ENCODE measurements at places on chromosomes 5 and 9.

DNA sequence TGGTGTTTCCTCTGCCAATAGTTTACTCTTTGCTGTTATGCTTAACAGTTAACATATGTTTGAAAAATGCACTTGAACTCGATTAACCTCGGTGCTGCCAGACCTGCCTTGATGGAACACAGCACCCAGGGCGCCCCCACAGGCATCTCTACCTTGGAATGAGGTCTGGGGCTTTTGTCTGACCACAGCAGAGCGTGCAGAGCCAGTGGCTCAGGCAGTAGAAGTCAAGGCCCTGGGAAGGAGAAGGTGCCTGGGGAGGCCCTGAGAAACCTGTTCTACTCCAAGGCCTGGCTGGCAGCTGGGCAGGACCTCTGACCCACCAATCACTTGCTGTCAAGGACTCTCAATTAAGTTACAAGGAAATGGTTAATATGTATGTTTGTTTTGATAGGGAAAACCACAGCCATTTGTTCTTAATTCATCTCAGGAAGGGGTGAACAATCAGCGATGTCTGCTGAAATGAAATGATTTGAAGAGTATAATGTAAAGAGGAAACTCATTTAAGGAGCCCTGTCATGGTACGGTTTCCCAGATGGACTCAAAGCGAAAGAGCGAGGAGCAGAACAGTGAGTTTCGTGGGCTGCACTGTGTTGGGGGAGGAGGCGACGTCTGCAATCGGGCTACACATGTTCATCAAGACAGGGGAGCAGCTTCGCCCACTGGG lies 21.9 kb downstream of the MACROH2A1 start:
- ATAC-seq = peak; percentile 65

- ATAC-seq = no peak
These were observed 22.5 kb upstream of the SNX18 start for GRCh38 chr5:54495027-54495426.

DNA sequence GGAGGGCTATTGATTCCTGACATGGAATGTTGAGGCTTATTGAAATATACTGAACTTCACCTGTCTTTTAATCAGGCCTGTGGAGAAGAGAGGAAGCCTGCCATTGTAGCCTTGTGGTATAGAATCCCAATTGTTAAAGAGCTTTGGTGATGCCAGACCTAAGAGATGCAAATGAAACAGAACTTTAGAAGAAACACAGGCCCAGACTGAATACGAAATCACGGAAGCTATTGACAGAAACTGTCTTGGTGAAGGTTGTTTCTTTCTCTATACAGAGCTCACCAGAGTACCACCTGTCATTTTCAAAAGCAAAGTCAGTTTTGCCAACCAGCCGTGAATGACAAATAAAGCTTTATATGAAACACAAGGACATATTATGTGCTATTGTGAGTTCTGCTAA lies 660.3 kb downstream of the ISL1 start:
- no peak for ATAC-seq

DNA sequence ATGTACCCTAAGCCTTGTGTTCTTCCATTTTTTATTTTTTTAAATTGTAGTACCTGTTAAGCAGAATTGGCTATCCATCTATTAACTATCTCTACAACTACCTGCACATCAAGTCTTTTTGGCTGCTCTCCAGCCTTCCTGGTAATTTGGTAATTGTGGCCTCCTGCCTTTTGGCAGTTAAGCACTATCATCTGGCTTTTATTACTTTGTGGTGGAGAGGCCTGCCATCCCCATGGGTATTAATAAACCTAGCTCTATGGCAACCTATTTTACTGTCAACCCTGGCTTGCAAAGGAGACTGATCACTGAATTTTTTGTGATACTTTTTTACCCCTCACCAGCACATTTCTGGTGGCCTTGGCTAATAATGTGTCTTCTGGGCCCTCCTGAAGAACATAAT lies 20.5 kb downstream of the SELENOP start:
- no peak for ATAC-seq

- no peak for ATAC-seq
These were observed 116.8 kb downstream of the MACIR start for GRCh38 chr5:103375350-103375749.

GRCh38 chr5:40165789-40166728 lies 513.7 kb upstream of the PTGER4 start:
- no peak for ATAC-seq

DNA sequence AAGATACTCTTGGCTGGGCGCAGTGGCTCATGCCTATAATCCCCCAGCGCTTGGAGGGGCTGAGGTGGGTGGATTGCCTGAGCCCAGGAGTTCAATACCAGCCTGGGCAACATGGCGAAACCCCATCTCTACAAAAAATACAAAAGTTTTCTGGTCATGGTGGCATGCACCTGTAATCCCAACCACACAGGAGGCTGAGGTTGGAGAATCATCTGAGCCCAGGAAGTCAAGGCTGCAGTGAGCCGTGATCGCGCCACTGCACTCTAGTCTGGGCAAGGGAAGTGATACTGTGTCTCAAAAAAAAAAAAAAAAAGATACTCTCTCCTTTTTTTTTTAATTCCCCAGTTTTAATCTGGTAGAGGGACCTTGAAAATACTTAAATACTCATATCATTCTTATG lies 15.0 kb downstream of the ANKRD33B start:
- no peak for ATAC-seq

DNA sequence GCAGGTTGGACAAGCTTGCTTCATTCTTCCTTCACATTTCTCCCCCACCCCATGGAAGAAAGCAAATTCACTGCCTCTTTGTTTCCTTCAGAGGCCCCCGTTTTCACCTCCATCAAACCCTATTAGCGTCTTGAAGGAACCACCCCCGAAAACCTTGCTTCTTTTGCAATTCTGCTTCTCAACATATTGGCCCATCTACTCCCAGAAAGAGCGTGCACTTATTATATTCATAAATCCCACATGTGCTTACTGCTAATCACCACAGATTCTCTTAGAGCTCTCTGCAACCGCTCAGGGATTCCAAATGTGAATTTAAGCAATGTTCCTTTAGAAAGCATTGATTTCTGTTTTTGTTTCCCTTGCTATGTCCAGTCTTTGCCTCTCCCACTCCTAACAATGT lies 1.1 kb downstream of the F2RL2 start:
- no peak for ATAC-seq

- ATAC-seq = no peak
These were observed 18.1 kb downstream of the IRX1 start for GRCh38 chr5:3613726-3614125.

GRCh38 chr5:78162253-78162862 lies 132.1 kb downstream of the AP3B1 start:
- no peak for ATAC-seq

DNA sequence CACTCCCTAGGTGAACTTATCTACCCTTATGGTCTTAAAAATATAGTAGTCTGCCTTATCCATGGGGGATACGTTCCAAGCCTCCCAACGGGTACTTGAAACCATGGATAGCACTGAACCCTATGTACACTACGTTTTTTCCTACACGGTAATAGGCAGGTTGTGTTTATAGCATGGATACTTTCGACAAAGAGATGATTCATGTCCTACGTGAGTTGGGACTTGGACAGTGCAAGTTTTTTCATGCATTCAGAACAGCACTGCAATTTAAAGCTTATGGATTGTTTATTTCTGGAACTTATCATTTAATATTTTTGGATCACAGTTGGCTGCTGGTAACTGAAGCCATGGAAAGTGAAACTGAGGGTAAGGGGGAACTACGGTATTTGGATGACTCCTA lies 88.1 kb downstream of the CNTLN start:
- ATAC-seq = peak; percentile 75

DNA sequence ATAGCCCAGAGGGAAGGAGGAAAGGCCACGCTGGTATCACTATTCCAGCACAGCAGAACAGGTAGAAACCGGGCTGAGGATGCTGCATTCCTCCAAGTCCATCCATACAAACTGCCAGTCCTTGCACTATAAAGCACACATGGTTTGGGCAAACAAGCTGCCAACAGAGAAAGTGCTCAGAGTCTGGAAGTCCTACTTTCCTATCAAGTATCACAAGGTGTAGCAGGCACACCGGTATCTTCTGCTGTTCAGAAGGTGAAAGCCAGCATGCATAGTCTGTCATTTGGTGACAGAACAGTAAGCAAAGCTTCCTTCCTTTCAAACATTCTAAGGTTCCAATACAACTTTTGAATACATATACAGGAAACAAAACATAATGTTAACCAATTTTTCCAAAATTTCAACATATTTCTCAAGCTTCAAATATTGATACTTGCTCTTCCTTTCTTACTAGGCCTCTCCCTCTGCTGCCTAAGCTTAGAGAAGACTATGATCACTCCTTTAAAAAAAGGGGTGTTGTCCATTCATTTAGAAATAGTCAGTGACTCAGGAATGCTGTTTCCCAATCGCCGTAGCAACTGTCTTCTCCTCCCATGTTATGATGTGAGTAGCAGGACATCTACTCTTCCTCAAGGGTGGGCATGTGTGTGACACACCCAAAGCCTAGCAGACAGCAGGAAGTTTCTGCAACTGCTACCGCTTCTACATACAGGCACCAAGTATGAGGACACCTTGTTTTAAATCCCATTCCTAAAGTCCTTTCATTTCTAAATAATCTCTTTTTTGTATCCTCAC lies 14.7 kb downstream of the DIAPH1 start:
- ATAC-seq = peak; percentile 99

DNA sequence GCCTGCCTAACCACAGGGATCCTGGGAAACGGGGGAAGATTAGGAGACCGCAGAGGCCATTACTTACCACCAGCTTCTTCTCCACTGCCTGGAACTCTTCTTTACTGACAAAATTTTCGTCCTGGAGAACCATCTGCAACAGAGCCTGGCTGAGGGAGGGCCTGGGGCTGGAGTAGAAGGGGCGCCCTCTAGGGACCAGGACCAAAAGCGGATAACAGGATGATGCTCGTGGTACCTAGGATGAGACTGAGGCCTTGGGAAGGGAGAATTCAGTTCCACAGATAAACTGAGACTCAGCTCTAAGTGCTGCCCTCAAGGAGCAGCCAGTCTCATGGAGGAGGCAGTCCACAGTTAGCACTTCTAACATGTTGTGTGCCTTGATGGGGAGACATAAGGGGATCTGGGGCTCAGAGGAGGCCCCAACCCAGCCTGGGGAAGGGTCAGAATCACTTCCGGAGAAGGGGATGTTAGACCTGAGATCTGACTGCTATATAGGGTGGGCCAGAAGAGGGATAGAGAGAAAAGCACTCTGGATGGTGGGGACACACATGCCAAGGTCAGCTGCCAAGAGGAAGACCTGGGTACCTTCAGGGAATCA lies 1.2 kb downstream of the SPATA24 start:
- ATAC-seq = no peak

DNA sequence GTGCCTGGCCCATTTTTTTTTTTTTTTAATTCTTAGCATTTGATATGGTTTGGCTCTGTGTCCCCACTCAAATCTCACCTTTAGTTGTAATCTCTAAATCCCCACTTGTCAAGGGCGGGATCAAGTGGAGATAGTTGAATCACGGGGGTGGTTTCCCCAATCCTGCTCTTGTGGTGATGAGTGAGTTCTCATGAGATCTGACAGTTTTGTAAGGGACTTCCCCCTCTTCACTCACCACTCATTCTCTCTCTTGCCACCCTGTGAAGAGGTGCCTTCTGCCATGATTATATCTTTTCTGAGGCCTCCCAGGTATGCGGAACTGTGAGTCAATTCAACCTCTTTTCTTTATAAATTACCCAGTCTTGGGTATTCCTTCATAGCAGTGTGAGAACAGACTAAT lies 27.2 kb downstream of the NDUFAF2 start:
- ATAC-seq = no peak

GRCh38 chr9:28770226-28770625 lies 1196.9 kb upstream of the C9orf72 start:
- no peak for ATAC-seq

DNA sequence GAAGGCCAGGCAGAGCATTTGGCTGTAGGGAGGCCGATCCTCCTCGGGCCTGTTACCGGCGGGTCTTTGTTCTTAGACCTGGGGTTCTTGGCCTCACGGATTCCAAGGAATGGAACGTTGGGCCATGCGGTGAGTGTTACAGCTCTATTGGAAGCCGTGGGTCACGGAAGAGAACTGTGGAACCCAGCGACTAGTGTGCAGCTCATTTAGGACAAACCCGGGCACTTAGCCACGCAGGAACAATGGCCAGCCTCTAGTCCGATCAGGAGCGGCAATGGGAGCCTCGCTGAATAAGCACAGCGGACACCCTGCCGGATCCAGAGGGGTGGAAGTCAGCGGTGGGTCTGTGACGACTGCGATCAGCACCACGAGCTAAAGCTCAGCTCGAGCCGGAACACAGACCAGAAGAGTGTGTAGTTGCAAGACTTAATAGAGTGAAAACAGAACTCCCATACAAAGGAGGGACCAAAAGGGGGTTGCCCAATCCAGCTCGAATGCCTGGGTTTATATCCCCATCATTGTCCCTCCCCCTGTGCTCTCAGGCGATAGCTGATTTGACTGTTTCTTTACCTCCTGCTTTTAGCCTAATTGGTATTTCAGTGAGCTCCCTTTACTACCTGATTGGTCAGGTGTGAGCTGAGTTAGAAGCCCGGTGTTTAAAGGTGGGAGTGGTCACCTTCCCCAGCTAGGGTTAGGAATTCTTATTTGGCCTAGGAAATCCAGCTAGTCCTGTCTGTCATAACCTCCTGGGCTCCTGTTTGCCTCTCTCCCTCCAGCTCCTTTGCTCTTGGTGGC lies 53.7 kb upstream of the RPL26L1 start:
- no peak for ATAC-seq

DNA sequence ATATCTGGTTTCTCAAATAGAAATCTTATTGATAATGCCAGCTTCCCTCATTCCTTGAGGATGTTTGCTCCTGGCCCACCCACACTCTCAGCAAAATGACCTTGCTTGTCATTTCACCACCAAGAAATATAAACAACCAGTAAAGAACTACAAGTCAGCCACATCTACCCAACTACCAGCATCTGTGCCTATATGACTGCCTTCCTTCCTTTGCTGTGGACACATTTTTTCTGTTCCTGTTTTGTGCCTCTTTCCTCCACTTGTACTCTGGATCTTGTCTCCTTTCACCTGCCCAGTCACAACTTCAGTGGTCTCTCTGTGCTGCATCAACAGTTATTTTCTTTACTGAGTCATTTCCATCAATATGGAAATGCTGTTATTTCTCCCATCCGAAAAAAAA lies 20.3 kb downstream of the KIF2A start:
- no peak for ATAC-seq

GRCh38 chr9:36499174-36499890 lies 73.4 kb upstream of the MELK start:
- ATAC-seq = no peak

DNA sequence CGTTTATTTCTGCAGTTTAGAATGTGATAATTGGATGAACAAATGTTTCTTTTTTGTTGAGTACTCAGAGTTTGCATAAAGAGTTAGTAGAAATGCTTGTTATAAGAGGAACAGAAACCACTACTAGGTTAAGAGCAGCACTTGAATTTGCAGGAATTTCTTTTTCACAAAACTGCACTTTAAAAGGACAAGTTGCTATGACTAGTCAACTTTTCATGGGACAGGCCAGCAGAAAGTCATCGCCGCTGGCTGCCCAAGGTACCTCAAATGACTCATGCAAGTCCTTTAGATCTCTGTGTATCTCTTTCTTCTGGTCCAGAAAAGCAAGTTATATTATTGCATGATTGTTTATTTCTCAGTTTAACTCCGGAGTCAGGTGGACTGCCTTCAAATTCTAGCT lies 97.3 kb upstream of the HMHB1 start:
- ATAC-seq = peak; percentile 65

GRCh38 chr5:180636403-180637075 lies 12.9 kb downstream of the FLT4 start:
- ATAC-seq = no peak

GRCh38 chr9:76394960-76395252 lies 680 bp upstream of the RFK start:
- ATAC-seq = peak; percentile 27
